ENCODE measurements at places on chromosomes 11 and 22.

DNA sequence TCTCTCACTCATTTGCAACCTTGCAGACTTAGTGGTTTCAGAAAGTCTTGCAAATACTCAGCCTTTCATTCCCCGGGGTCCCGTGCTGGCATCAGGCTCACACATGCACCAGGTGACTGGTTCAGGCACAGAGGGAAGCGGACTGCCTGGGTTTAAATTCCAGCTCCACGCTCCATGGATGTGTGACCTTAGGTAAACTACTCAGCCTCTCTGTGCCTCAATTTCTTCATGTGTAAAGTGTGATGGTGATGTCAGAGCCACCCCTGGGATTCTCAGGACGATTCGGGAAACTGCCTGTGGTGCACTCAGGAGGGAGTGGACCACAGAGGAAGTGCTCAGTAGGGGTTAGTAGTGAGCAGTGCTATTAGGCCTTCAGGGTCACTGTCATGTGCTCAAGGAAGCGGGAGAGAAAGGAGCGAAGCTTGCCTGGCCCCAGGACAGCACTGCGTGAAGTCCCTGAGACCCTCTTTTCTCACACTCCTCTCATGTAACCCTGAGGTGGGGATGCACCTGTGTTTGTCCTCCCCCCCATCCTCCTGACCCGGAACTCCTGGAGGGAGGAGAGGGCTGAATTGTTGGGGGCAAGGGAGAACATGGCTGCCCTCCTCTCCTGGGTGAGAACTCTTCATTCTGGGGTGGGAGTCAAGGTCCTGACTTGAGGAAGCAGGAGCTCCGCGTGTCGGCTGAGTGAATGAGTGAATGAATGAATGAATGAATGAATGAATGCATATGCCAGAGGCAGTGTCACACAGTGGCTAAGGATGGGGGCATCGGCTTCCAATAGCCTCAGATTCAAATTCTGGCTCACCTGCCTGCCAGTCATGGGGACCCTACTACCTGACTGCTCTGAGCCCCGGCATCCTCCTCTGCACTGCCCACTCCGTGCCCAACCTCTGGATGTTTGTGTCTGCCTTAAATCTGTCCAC is 14.4 kb upstream of the UPK3A start:
- no peak for DNase-seq

DNA sequence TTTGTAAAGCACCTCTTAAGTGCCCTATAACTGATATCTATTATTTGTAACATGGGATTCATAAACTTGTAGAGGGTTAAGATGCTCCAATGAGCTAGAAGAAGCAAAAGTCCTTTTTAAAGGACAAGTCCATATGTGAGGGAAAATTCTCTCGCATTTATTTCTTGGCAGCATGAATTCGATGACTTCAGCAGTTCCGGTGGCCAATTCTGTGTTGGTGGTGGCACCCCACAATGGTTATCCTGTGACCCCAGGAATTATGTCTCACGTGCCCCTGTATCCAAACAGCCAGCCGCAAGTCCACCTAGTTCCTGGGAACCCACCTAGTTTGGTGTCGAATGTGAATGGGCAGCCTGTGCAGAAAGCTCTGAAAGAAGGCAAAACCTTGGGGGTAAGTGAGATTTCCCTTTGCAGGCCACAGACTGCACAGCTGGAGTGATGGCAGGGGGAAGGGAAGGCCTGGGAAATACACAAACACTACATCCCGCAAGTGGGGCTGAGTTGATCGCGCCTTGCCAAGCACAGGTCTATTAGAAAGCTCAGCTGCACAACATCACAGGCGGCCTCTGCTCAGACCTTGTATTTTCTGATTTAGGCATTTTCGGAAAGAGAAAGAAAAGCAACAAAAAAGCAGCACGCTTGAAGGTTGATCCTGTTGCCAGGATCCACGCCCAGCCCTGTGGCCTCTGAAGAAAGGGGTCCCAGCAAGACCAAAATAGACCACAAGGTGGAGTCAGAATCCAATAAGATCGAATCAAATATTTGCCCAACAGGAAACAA is 1.5 kb downstream of the MS4A8 start:
- DNase-seq: no peak

DNA sequence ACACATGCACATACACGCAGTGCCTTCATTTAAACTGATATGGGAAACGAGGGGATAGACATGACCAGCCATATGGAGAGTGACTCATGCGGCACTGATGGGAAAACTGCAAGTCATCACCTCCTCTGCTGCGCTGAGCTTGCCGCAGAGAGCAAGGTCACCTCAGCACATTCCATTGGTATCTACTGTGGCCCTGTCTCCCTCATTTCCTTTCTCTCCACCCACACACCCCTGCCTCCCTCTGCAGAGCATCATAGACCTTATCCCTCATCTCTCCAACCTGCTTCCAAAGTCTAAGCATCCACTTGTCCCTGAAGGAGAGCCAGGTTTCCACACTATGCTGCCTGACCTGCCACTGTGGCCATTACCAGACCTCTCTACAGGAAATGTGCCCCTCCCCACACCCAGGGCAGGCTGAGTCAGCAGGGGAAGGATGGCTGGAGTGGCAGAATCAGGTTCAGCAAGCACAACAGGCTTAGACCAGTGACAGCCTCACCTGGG is 116.9 kb upstream of the SNX19 start:
- DNase-seq: peak; percentile 95

DNA sequence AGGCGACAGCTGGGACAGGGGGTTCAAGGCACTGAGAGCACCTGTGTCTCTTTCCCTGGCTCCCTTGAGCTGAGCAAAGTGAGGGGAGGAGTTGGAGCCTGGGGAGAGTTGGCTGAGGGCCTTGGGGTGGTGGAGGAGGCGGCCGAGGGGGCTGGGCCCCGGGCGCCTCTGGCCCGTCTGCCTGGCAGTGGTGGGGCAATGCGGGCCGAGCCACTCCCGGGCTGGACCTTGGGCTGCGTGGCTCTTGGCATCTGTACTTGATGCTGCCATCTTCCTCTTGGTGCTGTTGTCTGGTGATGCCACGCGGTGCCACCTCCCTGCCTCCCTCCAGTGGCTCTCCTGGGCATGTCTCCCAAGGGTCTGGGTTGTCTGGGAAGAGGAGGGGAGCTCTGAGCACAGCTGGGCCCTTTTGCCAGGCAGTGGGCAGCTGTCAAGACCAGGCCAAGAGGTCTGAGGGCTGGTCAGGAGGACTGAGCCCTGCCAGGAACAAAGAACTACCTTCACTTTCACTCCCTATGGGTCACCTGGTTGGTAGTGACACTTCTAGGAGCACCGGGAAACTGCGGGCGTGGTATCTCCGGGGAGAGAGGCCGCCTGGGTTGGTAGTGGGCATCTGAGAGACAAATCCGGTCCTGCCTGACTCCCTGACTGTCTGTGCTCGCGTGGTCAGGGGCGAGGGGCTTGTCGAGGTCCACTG is 1.3 kb downstream of the GRIK4 start:
- DNase-seq: no peak

DNA sequence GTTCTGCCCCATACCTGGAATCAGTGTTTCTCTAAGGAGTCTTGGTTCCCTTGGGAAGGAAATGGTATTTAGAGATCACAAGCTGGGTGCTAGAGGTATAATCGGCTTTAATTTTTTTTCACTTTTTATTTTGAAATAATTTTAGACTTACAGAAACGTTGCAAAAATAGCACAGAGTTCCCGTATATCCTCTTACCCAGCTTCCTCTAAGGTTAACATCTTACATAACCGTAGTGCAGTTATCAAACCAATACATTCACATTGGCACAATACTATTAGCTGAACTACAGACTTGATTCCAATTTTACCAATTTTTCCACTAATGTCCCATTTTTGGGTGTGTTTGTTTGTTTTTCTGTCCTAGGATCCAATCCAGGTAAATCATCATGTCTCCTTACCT is 63.8 kb downstream of the RBX1 start:
- no peak for DNase-seq

- no peak for DNase-seq
These were observed 1109.5 kb downstream of the BRD1 start for GRCh38 chr22:48717883-48718817.

GRCh38 chr11:68289456-68289855 is 17.7 kb upstream of the C11orf24 start:
- DNase-seq: no peak

DNA sequence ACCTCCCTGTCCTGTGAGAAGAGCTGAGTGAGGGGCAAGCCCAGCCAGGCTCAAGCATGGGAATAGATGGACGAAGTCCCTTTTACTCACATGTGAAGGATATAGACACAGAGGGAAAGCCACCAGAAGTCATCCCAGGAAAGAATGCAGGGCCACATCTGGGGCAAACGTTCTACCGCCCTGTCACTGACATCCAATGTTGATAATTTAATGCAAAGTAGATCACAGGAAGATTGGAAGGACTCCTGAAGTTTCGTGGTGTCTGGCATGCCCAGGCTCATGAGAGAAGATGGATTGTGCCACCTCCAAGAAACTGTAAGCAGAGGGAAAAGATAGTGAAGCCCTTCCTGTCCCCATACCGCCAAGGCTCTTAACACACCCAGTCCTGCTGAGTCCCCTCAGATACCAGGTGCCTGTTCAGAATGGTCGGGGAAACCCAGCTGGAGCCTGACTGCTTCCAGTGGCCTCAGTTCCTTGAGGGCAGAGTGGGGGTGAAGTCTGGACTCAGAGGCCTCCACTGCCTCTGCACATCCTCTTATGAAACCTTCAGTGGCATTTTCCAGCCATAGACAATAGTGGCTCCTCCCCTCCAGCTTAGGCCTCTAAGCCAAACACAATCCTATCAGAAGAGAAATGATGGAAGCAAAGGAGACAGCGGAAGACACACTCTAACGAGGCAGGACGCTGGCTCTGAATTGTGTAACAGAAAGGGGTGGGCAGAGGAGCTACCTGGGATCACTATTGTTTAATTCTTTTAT is 7.5 kb upstream of the STK33 start:
- DNase-seq: no peak

Measured in RCC 7860 (cell line).